ENCODE measurements at places on chromosomes 7 and 10.

DNA sequence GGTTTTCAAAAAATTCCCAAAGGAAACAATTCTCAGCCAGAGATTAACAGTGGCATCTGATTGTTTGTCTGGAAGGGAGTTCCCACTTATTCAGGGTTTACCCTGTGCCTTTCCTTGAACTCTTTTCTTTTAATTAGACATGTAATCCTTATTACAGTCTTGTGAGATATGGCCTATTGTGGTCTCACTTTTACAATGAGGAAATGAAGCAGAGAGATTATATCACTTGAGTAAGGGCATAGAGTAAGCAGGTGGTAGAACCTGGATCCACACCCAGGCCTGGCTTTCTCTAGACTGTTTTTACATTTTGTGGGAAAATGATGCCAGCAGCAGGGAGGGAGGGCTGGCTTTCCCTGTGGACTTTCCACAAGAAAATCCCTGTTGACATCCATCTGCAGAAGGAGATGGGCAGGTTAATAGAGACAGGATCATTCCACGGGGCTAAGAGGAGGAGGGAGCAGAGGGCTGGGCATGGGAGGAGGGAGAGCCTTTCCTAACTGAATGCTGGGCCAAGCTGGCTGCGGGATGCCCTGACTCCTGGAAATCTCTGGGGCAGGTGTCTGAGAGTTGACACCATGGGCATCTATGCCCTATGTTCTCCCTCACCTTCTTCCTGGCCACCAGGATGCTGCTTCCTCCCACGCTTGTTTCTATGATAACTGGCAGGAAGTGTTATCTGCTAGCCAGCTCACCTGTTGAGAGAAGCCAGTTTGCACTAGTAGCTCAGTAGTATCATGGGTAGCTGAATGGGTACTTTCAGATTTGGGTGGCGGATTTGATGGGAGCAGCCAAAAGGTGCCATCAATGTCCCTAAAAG lies 28.7 kb upstream of the ARHGAP22 start:
- DNase-seq: no peak

DNA sequence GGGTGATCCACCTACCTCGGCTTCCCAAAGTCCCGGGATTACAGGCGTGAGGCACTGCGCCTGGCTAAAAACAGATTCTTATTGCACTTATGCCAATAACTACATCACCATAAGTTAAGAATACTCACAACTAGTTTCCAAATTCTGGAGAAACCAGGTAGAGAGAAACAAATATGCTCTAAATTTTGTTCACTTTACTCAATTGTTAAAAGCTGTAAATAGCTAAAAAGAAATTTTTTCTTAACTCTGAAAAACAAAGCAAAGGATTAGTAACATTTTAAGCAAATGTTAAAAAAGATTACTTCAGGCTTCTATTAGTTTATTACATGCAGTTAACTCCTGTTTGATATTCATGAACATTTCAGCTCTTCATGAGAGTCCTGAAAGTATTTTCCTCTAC lies 28.3 kb upstream of the ZMIZ2 start:
- DNase-seq: no peak

DNA sequence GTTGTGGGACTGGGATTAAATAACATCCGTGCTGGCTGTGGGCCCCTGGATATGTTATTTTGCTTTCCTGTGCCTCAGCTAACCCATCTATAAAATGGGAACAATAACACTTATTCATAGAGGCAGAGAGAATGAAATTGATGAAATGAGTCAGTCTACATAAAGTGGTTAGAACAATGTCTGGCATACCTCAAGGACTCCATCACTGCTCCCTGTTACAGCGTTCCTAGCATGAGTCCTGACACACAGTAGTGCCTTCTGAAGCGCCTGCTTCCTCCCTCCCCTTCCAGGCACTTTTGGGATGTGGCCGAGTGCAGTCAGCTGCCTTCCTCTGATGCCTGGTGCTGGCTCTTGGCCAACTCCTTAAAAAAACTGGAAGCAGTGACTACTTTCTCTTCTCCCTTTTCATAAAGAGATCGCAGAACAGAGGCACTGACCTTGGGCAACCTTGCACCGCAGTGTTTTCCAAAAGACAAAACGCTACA lies 108.4 kb upstream of the ZMIZ1 start:
- no peak for DNase-seq

- DNase-seq: no peak
These were observed 348.3 kb upstream of the AKR1E2 start for GRCh38 chr10:4477664-4478063.

GRCh38 chr7:129670656-129671055 lies 59.1 kb downstream of the NRF1 start:
- DNase-seq: no peak

DNA sequence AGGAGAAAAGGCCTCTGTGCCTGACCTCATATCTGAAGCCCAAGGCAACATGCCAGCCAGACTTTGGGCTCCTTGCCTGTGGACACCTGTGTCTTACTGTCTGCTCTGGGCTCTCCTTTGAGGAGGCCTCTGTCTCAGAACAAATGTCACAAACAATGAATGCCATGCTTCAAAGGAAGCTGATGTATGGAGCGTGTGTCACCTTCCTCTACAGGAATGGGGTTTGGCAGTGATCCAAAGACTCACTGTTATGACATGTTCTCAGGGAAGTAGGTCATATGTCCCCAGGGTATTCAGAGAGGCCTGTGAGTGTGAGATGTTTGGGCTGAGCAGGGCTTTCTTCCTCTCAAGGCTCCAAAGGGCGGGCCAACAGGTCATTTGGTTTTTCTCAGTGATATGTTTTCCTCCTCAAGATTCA lies 38.4 kb downstream of the PTPRE start:
- DNase-seq: no peak

DNA sequence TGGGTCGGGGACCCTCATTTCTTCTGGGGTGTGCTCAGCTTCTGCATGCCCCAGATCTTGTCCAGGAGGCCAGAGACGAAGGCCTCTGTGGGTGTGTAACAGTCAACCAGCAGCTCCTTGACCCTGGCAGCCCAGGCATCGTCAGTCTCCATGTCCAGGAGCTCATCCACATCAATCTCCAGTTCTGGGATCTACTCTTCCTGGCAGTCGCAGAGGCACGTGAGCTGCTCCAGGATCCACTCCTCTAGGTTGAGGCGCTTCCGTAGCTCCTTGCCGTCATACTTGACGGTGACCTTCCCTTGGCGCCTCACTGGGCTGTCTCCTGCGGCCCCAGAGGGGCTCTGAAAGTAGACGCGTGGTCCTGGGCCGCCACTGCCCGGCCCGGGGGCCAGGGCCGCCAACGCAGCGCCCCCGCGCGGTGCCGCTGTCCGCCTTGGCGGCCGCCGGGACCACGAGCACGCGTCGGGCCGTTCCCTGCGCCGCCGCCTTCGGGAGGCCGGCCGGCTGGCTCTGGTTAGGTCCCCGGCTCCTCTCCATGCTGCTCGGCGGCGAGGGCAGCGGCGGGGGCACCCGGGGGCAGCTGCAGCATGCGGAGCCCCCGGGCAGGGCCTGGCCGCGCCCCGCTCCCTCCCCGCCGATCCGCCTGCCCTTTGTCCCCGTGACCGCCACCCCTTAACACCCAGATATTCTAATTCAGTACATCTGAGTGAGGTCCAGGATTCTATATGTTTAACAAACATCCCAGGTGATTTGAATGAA lies 170.5 kb downstream of the SEPTIN7 start:
- no peak for DNase-seq

- no peak for DNase-seq
These were observed 32.2 kb upstream of the GARS1 start for GRCh38 chr7:30562498-30562897.

DNA sequence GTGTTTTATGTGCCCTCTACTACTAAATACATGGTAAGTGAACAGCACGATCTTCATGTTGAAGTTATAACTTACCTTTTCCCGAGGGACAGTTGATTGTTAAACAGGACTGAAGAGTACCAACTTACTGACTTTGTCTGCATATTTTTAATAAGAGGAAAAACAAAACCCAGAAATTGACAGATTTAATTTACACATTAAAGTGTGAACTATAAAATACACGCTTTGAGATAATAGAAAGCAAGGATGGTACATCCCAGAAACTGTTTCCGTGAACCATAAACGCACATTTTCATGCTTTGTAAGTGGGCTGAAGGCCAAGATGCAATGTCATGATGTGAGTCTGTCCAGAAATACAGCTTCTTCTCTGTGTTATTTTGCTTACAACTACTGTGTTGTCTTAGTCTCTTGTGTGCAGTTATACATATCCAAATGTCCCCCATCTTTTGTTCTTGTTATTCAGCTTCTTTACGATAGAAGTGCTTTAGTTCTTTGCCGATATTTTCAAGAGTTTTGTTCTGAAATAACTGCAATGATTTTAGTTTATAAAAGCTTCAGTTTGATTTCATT lies 190.1 kb downstream of the MLLT10 start:
- DNase-seq: no peak

- no peak for DNase-seq
These were observed 58.3 kb upstream of the CFAP46 start for GRCh38 chr10:133000648-133001047.

- DNase-seq: no peak
These were observed 204.0 kb downstream of the BAMBI start for GRCh38 chr10:28881171-28881882.

DNA sequence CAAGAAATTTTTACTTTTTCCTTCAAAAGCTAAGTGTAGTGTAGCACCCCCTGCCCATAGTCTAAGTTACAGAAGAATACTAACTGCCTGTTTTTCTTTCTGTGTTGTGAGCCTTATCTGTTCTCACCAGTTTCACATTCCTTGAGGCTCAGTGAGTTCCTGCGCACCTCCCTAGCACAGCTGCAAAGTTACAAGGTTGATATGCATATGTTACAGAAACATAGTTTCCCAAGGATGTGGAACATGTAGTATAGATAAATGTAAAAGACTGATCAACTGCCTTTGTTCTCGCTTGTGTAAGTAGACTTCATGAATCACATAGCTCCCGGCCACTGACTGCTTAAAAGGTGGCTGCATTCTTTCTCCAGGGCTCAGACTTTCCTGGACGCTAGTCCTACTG lies 6.7 kb upstream of the ZNF33B start:
- no peak for DNase-seq

DNA sequence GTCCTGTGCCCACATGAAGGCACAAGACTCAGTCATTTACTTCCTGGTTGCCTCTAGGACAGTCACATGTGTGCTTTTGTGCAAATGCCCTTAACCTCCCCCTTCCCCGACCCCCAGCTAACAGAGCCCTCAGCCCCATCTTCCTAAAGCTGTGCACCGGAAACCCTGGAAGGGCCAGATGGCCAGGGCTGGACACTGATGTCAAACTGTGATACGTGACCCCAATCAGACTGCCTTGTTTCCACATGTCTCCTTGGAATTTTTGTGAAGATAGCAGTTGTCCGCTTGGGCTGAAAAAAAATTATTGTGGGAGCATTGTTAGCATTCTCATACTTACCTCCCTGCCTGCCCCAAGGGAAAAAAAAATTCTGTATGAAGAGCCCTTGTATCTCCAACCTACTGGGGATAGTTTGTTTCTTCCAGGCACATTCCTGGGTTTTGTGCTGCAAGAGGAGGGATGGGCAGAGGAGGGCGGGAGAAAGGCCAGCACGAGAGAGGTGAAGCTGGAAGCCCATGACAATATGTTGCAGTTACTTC lies 17.0 kb upstream of the ADAM12 start:
- no peak for DNase-seq

DNA sequence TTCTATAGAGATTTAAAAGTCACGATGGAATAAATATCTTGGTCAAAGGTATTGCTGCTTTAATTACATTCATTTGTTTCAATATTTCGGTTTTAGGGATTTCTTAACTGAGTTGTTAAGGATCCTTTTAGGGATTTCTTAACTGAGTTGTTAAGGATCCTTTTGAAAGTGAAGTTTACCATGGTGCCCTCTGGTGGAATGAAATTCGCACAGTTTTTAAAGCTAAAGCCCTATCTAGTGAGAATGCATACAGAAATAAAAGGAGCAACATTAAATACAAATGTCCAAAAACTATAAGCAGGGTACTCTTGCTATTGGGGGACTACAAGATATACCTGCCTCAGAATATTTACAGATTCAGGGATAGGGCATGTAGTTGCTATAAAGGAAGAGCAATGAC lies 193.7 kb downstream of the RNLS start:
- no peak for DNase-seq

DNA sequence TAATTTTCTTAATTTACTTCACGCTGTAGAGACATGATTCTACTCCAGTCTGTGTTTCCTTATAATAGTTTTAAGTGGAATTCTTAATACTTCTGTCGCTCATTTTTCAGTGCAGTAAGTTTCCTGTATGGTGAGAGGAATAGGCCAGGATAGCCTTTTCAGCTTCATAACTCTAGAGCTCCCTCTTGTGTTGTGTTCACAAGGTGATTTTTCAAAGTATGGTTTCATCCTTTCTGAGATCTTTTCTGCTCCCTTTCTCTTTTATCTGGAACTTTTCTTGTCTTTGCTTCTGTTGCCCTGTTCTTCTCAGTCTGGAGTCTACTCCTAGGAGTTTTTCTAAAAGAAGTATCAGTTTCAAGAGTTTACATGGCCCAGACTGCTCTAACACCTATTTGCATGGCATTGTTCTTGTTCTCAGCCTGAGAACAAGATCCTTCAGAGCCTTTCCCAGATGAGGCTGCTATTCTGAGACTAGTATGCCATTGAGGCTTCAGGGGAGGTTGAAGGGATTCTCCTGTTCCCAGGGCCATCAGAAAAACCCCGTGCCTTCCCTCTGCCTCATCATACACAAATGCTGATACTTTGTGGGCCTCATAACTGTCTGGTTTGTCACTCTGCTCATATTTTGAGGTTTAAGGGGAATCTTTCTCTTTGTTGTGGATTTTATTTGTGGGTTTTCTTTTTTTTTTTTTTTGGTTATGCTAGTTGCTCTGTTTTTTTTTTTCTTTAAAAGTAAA lies 21.8 kb downstream of the NET1 start:
- no peak for DNase-seq

DNA sequence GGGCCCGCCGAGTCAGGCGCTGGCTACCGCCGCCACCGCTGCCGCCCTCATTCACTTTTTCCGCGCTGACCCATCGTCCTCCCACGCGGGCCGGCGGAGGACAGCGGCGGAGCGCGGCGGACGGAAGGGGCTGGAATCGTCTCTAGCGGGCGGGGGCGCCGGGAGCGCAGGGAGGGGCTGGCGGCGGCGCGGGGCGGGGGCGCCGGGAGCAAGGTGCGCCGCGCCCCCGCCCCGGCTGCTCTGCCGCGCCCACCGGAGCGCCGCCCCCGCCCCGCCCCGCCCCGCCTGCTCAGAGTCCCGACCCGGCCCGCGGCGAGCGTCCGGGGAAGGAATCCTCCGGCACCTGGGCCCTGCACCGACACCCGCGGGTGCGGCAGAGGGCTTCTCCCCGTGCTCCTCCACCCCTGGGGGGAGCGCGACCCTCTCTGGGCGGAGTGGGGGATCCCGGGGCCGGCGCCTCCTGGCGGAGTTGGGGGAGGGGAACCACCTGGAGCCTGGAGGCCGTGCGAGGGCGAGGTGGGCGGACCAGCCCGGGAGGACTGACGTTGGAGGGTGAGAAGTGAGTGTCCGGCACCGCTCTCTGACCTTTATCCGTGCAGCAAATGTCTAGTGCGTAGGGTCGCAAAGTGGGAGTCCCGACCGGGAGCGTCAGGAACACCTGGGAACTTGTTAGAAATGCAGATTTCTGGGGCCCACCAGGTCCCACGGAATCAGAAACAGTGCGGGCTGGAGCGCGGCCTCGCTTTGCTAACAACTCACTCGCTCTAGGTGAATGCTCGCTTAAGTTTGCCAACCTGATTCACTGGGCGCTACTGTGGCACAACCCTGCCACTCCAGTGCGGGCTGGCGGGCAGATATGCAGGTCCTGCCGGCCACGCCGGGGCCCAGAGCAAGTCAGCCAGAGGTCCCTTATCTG lies at the start of gene COBL:
COBL (minus strand) TSS at position 144 of the 916 bp plus-strand sequence. CDS start 176 bp downstream, outside the sequence.
- no peak for DNase-seq

GRCh38 chr10:68606918-68607317 lies 46.8 kb downstream of the TET1 start:
- no peak for DNase-seq

- no peak for DNase-seq
These were observed 60.4 kb upstream of the CDK1 start for GRCh38 chr10:60717852-60718251.
